ENCODE measurements at places on chromosomes 5 and 9.

- DNase-seq = no peak
Measured at GRCh38 chr9:92636627-92637026, 33.3 kb downstream of the IPPK start.

DNA sequence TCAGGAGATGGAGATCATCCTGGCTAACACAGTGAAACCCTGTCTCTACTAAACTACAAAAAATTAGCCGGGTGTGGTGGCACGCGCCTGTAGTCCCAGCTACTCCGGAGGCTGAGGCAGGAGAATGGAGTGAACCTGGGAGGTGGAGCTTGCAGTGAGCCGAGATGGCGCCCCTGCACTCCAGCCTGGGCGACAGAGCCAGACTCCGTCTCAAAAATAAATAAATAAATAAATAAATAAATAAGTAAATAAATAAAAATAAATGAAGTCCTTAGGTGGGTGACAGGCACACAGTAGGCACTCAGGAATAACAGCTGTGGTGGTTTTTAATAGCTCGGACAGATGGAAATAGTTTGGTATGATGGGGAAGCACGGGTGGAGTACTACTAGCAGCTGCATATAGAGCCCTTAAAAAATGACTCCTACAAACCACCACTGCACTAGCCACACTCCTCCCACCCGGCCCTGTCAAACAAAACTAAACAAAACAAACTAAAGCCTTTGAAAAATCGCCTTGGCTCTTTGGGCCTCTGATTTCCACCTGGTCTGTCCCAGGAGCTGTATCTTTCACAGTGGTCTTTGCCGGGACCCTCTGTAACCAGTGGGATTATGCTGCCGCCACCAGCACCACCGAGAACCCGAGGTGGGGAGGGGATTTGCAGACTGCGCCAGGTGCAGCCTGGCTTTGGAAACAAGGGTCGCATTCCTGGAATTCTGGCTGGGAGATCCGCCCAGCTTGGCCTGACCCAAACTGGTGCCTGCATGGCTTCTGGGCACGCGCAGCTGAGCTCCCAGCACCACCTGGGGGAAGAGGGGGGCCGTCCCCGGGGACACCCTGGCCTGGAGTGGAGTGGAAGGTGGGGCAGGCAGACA is 5.1 kb upstream of the WDR5 start:
- no peak for DNase-seq

DNA sequence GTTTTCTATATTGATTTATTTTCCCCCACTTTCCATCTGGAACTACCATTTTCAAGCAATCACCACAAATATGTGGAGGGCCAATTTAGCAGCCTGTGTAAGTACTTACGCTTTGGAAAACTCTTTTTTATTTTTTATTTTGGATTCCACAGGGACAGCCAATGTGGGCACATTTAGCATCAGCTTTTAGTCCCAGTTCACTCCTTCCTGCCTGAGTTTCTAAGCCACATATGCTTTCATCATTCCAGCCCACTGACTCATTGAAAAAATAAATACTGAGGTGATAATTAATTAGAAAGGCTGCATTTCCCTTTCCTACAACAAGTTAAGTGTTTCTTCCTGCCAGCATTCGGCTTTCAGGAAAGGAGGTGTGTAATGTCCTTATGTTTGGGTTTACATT is 76.8 kb downstream of the TMEM167A start:
- DNase-seq = no peak

- no peak for DNase-seq
Measured at GRCh38 chr9:114538241-114538640, 33.0 kb upstream of the WHRN start.

- DNase-seq = no peak
Measured at GRCh38 chr5:157689942-157690689, 18.8 kb downstream of the C5orf52 start.

All from effector CD8-positive, alpha-beta T cell (primary cell).